ENCODE measurements at places on chromosomes 16 and 17. TPM values are rescaled to one million over a fixed set of nuclear protein-coding genes. Genes with fewer than 3 reads are reported as not detected.

DNAH17 gene
- 0.08 TPM for polyA plus RNA-seq

COX11 gene
- 44.5 TPM for polyA plus RNA-seq

AATK gene
- 0.29 TPM for polyA plus RNA-seq

HEATR9 gene
- not detected for polyA plus RNA-seq

MPV17L gene
- polyA plus RNA-seq = 1.7 TPM

ACD gene
- polyA plus RNA-seq = 34.5 TPM

Data from mammary epithelial cell (primary cell).